Activated CD4-positive, alpha-beta T cell treated with anti-CD3 and anti-CD28 coated beads for 36 hours (primary cell): ENCODE measurements at places on chromosomes 1 and 21. TPM values are rescaled to one million over a fixed set of nuclear protein-coding genes. Genes with fewer than 3 reads are reported as not detected.

DNA sequence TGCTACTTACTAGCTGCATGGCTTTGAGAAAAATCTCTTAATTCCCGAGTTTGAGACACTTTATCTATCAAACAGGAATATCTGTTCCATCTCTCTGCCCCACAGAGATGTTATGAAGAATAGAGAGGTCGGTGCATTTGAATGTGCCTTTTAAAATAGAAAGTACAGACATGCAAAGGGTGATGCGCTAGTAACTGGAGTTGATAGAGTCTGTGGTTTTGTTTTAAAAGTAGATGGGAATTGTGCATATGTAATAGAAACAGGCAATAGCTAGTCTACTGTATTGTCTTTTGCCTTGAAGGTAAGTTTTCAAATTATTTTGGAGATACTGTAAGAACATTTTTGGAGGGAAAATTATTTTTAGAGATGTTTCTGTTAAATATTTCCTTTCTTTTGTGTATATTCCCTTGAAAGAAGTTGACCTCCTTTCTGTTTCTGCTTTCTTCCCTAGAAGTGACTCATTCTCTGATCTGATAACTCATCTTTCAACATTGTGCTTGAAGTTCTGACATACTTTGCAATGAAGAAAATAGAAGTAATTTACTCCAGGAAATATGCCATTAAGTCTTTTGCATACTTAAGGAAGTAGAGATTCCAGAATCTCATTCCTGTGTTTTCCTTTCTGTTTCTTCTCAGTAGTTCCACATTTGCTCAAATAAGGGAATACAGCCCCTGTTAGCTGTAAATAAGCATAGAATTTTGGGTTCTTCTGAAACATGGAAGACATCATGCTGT is 151.6 kb downstream of the SDCCAG8 start:
- no peak overlapping the region for H3K4me3 ChIP-seq
- no peak overlapping the region for H3K27ac ChIP-seq
- no peak for DNase-seq
- H3K27me3 ChIP-seq = no peaks in the 10 kb centered on the region

- H3K4me1 ChIP-seq = no peaks in the 10 kb centered on the region
- H3K27me3 ChIP-seq = peaks cover 5% of the 10 kb centered on the region
- H3K27ac ChIP-seq = no peak overlapping the region
- DNase-seq = no peak
These were observed 46.9 kb downstream of the CR1L start for GRCh38 chr1:207691841-207692240.

CYP4X1 gene
- not detected for total RNA-seq

DNA sequence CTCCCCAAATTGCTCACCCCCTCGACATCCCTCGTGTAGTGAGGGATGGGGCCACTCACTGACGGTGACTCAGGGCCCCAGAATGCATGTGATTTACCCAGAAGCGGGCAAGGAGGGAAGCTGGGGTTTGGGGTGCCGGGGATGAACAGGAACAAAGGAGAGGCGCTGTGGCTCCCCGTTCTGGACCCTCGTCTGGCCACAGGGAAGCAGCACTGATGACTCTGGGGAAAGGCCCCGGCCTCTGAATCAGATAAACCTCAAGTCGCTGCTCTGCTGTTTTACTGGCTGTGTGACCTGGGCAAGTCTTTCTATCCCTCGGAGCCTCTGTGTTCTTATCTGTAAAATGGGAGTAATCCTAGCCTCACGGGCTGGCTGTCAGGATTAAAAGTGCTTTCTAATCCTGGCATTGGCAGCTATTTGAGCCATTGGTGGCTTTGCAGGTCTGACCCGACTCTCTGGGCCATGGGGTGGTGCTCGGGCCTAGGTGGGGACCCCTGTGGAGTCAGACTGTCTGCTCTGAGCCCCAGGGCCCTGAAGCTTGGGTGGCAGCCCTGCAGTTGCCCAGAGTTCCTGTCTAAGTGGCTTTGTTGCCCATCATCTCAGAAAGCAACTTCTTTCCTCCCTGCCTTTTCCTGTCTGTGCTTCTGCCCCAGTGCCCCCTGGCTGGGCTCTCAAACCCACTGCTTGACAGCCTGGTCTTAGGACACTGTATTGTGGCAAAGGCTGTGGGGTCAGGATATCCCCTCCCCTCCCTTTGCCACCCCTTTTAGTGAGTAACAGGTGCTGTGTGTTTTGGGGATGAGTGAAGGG is 5.5 kb downstream of the TNFRSF1B start:
- peak overlapping the region; percentile 73 for H3K4me3 ChIP-seq
- DNase-seq = peak; percentile 58
- peak overlapping the region; percentile 97 for H3K27ac ChIP-seq
- H3K27me3 ChIP-seq = no peaks in the 10 kb centered on the region

DNA sequence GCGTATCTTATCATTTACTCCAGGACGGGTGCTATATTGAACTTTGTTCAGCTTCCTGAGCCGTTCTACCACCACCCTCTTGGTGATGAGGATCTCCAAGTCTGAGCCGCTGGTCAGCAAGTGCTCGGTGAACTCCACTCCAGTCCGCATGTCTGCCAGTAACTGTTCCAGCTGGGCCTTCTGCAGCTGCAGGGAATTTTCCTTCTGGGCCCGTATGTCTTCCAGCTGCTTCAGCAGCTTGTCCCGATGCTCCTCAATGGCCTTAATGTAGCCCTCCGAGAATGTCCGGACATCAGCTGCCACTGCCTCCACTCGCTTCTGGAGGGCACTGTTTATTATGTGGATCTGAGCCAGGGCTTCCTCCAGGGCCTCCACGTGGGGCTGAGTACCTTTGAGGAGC is 3.4 kb downstream of the TRIM45 start:
- no peak for DNase-seq
- no peaks in the 10 kb centered on the region for H3K36me3 ChIP-seq
- peaks cover 8% of the 10 kb centered on the region for H3K4me1 ChIP-seq
- H3K4me3 ChIP-seq = no peak overlapping the region
- peaks cover 7% of the 10 kb centered on the region for H3K27me3 ChIP-seq

DNA sequence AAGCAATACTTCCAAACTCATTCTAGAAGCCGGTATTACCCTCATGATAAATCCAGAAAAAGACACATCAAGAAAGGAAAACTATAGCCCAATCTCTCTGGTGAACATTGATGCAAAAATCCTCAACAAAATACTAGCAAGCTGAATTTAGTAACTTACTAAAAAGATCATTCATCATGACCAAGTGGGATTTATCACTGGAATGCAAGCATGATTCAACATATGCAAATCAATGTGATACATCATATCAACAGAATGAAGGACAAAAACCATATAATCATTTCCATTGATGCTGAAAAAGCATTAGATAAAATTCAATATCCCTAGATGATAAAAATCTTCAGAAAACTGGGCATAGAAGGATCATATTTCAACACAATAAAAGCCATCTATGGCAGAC is 402.9 kb downstream of the TGFB2 start:
- H3K36me3 ChIP-seq = no peaks in the 10 kb centered on the region
- no peak overlapping the region for H3K27ac ChIP-seq
- H3K27me3 ChIP-seq = no peaks in the 10 kb centered on the region
- no peak for DNase-seq
- no peaks in the 10 kb centered on the region for H3K4me1 ChIP-seq
- no peak overlapping the region for H3K4me3 ChIP-seq

DNA sequence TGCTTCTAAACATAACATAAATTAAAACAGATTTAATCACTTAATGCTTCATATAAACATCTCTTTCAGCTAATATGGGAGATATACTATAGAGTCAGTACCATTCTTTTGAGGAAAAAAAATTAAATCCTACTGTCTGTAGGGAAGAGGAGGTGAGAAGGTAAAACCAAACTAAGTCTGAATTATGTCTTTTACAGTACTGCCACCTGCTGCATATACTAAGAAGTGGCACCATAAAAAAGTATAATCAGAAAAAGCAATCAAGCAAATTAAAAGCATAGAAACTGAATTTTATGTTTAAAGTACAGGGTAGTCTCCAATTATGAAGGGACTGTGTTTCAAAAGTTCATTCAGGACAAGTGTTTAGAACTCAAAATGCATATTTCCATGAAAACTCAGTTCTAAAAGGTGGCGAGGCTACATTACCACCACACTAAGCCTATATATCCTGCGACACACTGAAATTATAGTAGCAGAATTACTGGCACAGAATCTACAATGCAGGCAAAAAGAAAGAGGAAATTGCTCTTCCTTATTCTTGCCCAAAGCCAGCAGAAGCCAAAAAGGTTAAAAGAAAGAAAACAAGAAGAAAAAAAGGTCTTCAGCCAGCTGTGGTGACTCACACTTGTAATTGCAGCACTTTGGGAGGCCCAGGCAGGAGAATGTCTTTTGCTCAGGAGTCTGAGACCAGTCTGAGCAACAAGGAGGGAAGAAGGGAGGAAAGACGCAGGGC is 9.0 kb downstream of the NSL1 start:
- H3K36me3 ChIP-seq = peaks cover 40% of the 10 kb centered on the region
- H3K27me3 ChIP-seq = no peaks in the 10 kb centered on the region
- no peak overlapping the region for H3K27ac ChIP-seq
- H3K4me1 ChIP-seq = peaks cover 27% of the 10 kb centered on the region
- no peak for DNase-seq
- H3K4me3 ChIP-seq = no peak overlapping the region

DNA sequence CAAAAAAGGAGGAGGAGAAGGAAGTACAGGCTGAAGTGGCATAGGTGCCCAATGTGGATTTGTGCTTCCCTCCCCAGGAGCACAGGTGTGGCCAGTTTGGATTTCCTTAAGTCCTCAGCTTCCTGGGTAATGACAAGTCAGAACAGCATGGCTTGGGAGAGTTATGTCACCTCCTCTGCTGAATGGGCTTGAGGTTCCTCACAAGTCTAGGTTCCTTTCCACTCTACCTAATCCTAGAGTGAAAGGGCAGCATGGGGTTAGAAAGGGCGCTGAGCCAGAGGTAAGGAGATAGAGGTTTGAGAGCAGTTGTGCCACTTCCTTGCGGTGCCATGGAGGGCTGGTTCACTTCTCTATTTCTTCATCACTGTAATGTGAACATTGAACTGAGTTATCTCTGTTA is 35.5 kb upstream of the IL20 start:
- no peaks in the 10 kb centered on the region for H3K36me3 ChIP-seq
- H3K4me1 ChIP-seq = peaks cover 24% of the 10 kb centered on the region
- no peak overlapping the region for H3K27ac ChIP-seq
- no peak for DNase-seq
- peaks cover 2% of the 10 kb centered on the region for H3K27me3 ChIP-seq
- no peak overlapping the region for H3K4me3 ChIP-seq

GRCh38 chr1:164337394-164337793 is 221.6 kb upstream of the PBX1 start:
- no peak overlapping the region for H3K27ac ChIP-seq
- no peaks in the 10 kb centered on the region for H3K36me3 ChIP-seq
- no peak overlapping the region for H3K4me3 ChIP-seq

DNA sequence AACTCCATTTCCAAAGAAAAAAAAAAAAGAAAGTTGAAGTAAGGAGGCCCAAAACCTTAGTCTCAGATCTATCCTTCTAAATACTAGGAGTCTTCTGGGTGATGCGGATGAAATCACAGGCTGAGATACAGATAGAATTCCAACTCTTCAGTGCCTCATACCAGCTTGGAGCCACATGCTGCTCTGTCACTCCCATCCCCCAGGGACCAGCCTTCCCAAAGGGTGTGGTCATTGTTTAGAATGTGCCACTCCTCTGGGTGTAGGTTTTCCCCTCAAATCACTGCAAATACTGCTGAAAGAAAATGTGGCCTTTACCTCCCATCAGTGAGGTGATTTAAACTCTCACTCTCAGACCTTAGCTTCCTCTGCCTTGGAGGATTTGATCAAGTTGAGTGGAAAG is 112.9 kb downstream of the CDC7 start:
- no peaks in the 10 kb centered on the region for H3K27me3 ChIP-seq
- H3K4me1 ChIP-seq = no peaks in the 10 kb centered on the region
- H3K36me3 ChIP-seq = no peaks in the 10 kb centered on the region
- no peak overlapping the region for H3K27ac ChIP-seq
- no peak overlapping the region for H3K4me3 ChIP-seq
- no peak for DNase-seq

- H3K27ac ChIP-seq = no peak overlapping the region
- no peak overlapping the region for H3K4me3 ChIP-seq
- DNase-seq = no peak
These were observed 7.0 kb upstream of the HIVEP3 start for GRCh38 chr1:41925712-41926111.

- no peaks in the 10 kb centered on the region for H3K36me3 ChIP-seq
- H3K27me3 ChIP-seq = no peaks in the 10 kb centered on the region
- H3K27ac ChIP-seq = no peak overlapping the region
These were observed 69.8 kb upstream of the RGS18 start for GRCh38 chr1:192088496-192088895.

DNA sequence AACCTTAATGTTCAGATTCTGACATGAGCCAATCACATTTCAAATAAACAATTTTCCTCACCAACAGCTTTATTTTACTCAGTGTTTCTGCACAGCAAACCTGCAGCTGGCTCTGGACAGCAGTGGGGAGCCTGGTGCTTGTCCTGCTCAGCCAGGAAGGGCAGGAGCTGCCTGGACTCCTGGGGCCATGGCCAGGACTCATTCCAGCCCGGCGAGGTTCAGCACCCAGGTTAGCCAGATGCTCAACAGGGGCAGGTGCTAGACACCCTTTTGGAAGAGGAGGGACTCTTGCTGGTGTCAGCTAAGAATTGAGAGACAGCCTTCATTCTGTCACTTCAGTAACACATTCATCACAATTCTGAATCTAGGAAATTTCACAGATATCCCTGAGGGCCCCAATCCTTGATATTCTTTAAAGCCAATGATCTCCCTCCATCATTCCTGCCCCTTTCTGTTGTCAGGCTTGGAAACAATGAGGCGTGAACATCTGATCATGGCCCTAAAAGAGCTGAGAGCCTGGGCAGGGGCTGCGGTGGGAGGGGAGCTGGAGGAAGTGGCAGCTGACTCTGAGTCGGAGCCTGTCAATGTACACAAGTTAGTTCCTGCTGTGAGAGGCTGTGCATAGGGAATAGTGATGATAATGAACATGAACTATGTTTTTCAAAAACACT is 251.3 kb downstream of the SDCCAG8 start:
- peaks cover 21% of the 10 kb centered on the region for H3K4me1 ChIP-seq
- no peak overlapping the region for H3K27ac ChIP-seq
- H3K27me3 ChIP-seq = no peaks in the 10 kb centered on the region
- DNase-seq = no peak
- H3K4me3 ChIP-seq = no peak overlapping the region
- H3K36me3 ChIP-seq = peaks cover 31% of the 10 kb centered on the region

SLC30A10 gene
- not detected for total RNA-seq
